ENCODE measurements at places on chromosomes 7 and 10. TPM values are rescaled to one million over a fixed set of nuclear protein-coding genes. Genes with fewer than 3 reads are reported as not detected.

- DNase-seq, result no peak
Observed at GRCh38 chr7:144256112-144256511, 8.5 kb downstream of the OR2A7 start.

Gene GPR146
- 3.5 TPM for polyA plus RNA-seq

DNA sequence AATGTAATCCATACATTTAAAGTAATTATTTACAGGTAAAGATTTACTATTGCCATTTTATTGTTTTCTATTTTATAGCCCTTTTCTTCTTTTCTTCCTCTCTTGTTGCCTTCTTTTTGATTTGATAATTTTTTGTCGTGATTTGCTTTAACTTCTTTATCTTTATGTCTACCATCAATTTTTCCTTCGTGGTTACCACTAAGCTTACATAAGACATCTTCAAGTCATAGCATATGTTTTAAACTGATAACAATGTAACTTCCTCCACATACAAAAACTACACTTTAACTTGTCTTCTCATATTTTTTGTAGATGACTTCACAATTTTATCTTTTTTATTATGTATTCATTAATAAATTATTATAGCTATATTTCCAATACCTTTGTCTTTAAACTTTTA lies 316.6 kb downstream of the PLXDC2 start:
- DNase-seq, result no peak

Gene GDF2
- polyA plus RNA-seq, result not detected

- DNase-seq, result no peak
Observed at GRCh38 chr7:3899559-3899991, 598.5 kb downstream of the SDK1 start.

GRCh38 chr7:124645704-124646103 lies 119.9 kb downstream of the GPR37 start:
- no peak for DNase-seq

Gene CRHR2
- polyA plus RNA-seq, result not detected

GRCh38 chr10:46216836-46217751 lies 69.7 kb upstream of the ANTXRL start:
- no peak for DNase-seq

GRCh38 chr7:83613232-83613631 lies 35.7 kb downstream of the SEMA3E start:
- DNase-seq, result no peak

- no peak for DNase-seq
Observed at GRCh38 chr7:67863911-67864310, 867.3 kb downstream of the TYW1 start.

DNA sequence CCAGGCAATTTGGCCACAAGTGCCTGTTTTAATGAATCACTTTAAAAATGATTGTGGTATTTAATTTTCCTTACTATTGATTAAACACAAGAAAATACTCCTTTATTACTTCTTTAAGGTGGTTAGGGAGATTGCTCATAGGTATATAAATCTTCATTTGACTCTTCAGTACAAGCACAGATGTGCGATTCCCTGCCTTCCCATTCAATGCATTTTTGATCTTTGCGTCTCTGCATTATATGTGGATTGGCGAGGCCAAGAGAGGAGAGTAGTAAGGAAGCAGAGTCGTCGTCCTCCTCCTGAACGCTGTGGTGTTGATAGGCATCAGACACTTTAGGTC lies 683.7 kb downstream of the LRMDA start:
- DNase-seq, result no peak

DNA sequence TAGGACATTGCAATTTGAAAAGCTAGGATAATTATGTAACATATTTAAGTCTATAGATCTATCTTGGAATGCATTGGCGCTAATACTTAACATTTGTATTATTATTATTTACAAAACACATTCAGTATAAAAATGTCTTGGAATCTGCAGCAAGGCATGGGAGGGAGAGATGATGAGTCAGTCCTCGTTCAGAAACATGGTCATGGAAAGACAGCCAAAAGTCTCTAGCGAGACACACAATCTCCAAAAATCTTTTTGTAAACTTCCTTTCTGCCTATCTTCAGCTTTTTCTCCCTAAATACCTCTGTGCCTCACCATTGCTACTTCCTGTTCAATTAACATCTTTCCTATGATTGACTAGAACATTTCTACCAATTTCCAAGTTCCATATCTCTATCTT lies 188.4 kb upstream of the CACNA2D1 start:
- no peak for DNase-seq

DNA sequence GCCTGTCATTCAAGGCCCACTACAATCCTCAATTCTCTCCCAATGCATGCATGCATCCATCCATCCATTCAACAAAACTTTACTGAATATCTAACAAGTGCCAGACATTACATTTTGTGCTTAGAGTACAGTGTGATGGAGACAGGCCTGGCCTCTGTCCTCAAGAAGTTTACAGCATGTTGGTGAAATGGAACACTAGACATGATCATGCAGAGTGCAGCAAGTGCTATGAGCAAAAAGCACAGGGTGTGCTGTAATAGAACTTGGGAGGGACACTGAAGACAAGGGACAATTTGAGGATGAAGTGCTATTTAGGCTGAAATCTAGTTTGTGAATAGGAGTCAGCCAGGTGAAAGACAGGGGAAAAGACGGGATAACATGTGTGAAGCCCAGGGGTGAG lies 347.8 kb downstream of the PTEN start:
- DNase-seq, result no peak

Gene CACNB2
- 3.3 TPM for polyA plus RNA-seq

Gene BMPER
- 21.9 TPM for polyA plus RNA-seq

Gene ZNF727
- not detected for polyA plus RNA-seq

- DNase-seq, result no peak
Observed at GRCh38 chr10:61289813-61290212, 163.4 kb downstream of the TMEM26 start.

GRCh38 chr10:125684581-125684980 lies 1.6 kb upstream of the TEX36 start:
- DNase-seq, result no peak

GRCh38 chr10:48576501-48576900 lies 28.4 kb downstream of the ARHGAP22 start:
- DNase-seq, result no peak

GRCh38 chr7:150727381-150727780 lies 9.8 kb upstream of the GIMAP5 start:
- DNase-seq, result no peak

DNA sequence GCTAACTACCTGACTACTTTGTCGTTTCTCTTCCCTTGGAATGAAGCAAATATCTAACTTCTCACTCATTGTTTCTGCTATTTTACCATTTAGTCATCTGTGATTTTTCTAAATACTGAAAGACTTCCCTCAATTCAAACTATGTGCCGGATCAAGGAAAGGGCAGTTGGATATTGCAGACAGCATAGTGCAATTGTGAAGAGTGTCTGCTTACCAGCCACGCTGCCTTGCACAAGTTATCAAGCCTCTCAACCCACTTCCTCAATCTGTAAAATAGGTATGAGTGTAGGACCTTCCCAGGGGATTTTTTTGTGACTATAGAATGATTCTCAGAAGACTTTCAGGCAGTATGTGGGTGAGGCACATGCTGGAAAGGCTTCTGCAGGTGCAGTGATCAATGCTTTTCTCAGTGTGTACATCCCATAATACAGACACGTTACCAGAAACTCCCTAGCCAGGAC lies 54.3 kb downstream of the EGFR start:
- no peak for DNase-seq

DNA sequence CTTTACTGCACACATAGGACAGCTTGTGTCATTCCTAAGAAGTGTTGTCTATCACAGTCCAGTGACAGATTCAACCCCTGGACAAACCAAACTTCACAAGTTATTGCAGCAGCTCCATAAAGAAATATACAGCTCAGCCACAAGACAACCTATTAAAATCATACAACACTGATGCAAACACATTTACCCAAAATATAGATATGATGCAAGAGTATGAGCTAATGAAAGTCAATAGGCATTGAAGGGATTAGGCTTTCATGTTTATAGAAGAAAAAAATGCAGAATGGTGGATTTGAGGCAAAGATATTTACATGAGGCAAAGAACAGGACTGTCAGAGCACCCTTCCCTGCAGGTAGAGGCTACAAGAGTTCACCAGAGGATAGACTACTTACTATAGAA lies 14.9 kb upstream of the RAPGEF5 start:
- DNase-seq, result no peak

DNA sequence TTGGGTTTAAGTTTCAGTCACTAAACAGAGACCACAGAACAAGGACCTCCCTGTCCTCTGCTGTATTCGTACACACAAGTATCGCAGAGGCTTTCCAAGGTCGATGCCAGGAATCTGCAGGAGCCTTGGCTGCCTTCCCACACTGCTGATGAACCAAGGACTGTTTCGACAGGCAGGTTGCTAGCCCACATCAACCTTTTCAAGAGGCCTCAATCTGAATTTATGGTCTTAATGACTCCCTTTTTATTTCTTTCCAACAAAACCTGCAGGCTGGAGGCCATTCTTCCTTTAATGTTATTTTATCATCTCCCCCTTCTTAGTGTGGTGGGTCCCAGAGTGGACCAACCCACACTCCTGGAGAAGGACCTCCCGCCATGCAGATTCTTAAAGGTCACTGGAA lies 45.6 kb downstream of the JCAD start:
- DNase-seq, result no peak

DNA sequence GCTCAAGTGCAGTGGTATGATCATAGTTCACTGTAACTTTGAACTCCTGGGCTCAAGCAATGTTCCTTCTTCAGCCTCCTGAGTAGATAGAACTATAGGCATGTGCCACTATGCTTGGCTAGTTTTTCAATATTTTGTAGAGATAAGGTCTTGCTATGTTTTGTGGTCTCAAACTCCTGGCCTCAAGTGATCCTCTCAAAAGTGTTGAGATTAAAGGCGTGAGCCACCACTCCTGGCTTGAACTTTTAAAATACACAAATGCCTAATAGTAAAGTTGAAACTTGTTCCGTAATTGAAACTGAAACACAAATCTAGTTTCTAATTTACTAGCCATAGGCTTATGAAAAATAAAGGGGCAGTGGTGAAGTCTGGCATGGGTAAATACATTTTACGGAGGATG lies 65.7 kb downstream of the AP3M1 start:
- DNase-seq, result no peak

GRCh38 chr10:130047336-130047735 lies 63.3 kb downstream of the C10orf143 start:
- DNase-seq, result no peak

GRCh38 chr10:119209736-119210355 lies 2.5 kb downstream of the GRK5 start:
- no peak for DNase-seq

Gene FRAT1
- 3.5 TPM for polyA plus RNA-seq

GRCh38 chr7:112084520-112084971 lies 121.7 kb downstream of the DOCK4 start:
- DNase-seq, result no peak

- no peak for DNase-seq
Observed at GRCh38 chr7:4998244-4998643, 39.3 kb upstream of the MMD2 start.

All from right renal pelvis (tissue), 4 donors.